ENCODE measurements at places on chromosomes 12 and 14. TPM values are rescaled to one million over a fixed set of nuclear protein-coding genes. Genes with fewer than 3 reads are reported as not detected.

ZNF891 gene
- 2.3 TPM for total RNA-seq

FSCB gene
- total RNA-seq: not detected

KRT7 gene
- total RNA-seq: 0.36 TPM

NRL gene
- 2.9 TPM for total RNA-seq

CCND2 gene
- total RNA-seq: 266 TPM

- DNase-seq: peak; percentile 47
Observed at GRCh38 chr12:21941506-21942376, 515 bp upstream of the ABCC9 start.

DNA sequence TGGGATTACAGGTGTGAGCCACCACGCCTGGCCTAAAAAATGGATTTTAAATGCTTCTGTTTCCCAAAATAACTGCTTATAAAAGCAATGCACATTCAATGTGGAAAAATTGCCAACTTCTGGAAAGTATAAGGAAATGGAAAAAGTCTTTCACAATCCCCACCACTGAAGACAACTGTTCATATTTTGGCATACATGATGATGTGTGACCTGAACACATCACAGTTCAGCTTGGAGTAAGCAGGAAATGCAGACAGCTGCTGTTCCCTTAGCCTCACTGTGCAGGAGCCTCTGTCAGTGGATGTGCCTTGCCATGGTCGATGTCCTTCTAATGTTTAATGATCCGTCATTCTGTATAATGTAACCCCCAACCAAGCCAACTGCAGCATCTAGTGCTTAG, 5.2 kb downstream of the MTERF2 start:
- DNase-seq: no peak

GRCh38 chr14:79016828-79017505, 846.8 kb downstream of the NRXN3 start:
- no peak for DNase-seq

GRCh38 chr12:56223571-56224101, 506 bp upstream of the NABP2 start:
- DNase-seq: no peak

- no peak for DNase-seq
Observed at GRCh38 chr12:27198036-27198435, 46.0 kb upstream of the STK38L start.

DNA sequence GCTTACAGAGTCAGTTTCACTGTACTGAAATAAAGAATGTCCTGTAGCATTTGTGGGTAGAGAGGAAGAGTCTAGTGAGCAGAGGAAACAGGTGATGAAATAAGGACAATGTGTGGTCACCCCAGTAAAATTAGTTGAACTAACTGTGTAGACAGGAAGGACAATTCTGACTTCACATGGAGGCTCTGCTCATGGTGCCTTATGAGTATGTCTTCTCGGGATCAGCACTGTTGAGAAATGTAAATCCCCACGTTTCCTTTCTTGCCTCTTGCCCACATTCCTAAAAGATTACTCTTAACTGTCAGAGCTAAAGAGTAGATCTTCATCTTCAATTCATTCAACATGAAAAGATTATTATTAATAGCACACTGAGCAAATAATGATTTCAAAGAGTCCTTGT, 113.2 kb upstream of the FLRT2 start:
- no peak for DNase-seq

DNA sequence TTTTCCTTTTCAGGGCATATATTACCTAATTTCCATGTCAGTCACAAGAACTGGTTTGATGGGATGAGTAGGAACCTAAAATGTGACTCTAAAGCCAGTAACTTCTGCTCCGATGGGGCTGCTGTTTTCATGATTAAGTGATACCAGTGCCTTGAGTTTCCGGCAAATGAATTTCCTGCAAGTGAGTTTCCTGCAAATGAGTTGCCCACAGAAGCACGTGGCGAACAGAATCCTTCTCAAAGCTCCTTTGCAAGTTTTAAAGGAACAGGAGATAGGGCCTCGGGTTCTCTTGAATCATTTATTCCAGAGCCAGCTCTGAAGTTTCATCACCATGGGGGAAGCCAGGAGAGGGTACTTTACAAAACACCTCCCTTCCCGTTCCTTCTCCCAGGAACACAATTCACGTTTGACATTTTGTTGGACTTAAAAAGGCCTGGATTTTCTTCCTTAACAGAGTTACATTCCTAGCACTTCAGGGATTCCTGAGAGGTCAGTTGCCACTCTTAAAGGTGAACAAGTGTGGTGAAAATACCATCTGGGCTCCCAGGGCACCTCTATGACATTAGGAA, 2.2 kb upstream of the PPTC7 start:
- peak; percentile 28 for DNase-seq

- DNase-seq: no peak
Observed at GRCh38 chr12:59429766-59430165, 166.1 kb upstream of the SLC16A7 start.

DNA sequence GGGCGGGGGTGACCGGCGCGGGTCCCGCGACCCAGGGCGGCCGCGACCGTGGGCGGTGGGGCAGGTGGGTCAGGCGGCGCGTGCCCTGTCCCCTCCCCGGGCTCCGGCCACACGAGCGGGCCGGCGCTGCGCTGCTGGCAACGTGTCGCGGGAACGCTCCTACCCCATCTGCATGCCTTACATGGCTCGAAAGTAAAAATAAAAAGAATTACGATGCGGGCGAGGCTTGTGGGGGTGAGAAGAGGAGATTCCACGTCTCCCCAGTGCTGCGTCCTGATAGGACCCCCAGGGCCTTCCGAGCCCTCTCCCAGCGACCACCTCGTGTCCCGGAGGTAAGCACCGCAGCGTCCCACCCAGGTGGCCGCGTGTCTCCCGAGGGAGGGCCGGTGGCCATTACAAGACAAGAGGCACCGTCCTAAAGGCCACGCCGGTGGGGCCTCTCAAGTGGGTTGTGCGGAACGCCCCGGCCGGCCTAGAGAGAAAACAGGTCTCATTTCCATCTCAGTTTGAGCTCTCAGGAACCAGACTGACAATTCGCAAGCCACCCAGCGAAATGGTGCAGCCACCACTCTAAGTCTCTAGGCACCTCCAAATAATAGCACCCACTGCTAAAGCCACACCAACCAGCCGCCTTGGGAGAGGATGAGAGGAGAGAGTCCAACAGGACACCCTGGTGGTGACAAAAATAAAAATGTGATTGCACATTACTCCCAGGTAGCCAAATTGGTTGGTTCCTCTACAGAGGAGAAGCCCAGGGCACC, 612 bp upstream of the FOXN3 start:
- DNase-seq: peak; percentile 72

DNA sequence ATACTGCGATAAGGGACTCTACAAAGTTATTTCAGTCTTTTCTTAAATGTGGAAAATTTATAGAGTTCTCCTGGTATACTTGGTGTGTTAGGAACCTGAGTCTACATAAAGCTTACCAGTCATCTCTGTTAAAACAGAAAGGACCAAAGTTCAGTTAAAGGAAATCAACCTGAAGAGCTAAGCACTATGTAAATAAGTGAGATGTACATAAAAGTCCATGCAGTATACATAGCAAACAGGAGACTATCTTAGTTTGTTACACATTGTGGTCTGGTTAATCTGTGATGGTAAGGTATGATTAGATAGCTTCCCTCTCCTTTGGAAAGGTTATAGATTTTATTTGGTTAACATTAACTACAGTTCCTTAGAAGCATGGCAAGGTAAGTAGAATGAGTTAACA, 75.9 kb downstream of the ATP2B1 start:
- no peak for DNase-seq

DNA sequence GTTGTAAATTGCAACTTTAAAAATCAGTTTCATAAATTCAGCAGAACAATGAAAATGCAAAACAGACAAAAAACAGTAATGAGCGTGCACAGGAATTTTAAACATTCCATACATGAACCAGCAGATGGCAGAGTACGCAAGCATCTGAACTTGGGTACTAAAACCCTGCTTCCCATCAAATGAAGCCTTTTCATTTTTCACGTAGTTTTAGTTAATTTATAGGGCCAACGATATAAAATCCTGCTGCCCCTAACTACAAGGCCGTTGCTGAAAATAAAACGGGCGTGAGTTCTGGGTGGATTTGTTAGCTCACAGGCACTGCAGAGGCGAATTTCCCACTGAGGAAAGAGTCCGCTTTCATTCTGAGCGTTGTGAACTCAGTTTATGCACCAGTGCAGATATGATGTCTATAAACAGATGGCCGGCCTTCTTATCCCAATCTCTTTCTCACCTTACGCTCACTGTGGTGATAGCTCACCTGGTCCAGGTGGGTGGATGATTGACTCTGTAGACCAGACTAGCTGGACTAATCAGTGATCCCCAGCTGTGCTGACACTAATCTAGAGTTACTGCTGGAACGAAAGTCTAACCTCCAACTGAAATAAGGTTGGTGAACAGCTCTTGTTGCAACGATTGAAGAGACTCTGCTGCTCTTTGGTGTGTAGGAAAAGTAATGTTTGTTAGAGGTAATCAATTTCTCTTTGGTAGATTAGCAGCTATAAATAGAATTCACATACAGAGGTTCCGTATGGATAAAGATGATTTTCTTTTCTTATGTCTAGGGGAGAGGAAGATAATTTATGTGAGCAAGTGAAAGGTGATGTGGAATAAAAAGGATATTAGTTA, 89.2 kb downstream of the PDZRN4 start:
- DNase-seq: no peak

DNA sequence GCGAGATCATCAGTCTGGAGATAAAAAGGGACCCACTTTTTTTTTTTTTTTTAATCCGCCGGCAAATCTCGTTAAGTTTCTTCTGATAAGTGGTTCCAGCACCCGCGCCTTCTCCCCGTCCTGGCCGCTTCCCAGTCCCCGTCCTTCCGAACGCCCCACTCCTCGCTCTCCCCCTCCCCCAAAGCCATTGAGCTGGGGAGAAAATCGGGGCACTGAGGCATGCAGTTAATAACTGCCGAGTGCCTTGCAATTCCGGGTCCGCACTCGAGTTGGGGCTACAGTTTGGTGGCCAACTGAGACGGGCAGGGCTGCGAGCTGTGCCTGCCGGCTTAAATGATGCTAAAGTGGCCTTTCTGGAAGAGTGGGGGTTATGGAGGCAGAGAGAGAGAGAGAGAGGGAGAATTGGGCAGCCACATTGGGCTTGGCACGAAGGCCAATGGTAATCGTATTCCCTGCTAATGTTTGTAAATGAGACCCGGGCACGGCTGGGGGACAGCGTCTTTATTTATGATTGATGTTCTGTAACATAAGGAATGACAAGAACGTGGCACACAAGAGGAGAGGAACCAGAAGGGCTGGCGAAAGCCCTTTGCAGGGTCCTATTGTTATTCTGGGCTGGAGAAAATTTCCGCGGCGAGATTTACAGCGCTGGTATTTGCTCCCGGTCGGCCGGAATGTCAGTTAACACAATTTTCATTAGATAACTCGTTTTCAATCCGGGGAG, 115.4 kb upstream of the MYL2 start:
- no peak for DNase-seq

DNA sequence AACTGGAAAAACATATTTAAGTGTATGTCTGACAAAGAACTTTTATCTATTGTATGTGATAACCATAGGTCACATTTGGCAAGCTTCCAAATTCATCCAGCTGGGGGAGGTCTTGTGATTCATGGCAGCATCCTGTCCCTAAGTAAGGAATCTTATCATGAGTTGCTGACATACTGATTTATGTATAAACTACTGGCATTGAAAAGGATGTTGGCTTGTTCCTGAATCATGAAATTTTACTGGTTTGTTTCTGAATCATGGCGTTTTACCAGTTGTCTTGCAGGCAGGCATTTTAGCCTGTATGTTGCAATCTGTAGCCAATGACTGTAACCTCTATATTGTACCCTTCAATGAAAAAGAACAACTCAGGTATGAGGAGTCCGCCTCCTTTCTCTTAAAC, 244.8 kb downstream of the IPO8 start:
- DNase-seq: no peak

DNA sequence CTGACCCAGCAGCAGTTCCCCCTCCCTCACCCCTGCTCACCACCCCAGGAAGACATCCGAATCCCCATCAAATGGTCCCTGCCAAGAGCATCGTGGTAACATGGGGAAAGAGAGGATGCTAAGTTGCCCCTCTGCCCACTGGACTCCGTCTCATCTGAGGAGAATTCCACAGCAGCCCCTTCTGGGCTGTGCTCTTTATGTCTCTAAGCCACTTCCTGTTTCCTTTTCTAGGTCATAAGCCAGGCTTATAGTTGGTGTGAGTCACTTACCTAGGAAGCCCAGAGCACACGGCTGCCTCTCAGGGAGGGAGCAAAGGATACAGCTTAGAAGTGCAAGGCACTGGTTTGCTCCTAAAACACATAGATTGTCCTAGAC, 76.0 kb downstream of the VCPKMT start:
- DNase-seq: no peak

All from activated naive CD4-positive, alpha-beta T cell treated with anti-CD3 and anti-CD28 coated beads, Interleukin-2, amount 50 U/mL, for 72 hours (primary cell).